Stimulated activated CD8-positive, alpha-beta memory T cell treated with anti-CD3 and anti-CD28 coated beads, Interleukin-7, amount 100 ng/mL, for 1 hour (primary cell): ENCODE measurements at places on chromosomes 2 and 18.

GRCh38 chr2:233412405-233412804 is 58.1 kb downstream of the DGKD start:
- DNase-seq, result no peak

GRCh38 chr2:159153463-159153862 is 133.0 kb downstream of the WDSUB1 start:
- DNase-seq, result no peak

DNA sequence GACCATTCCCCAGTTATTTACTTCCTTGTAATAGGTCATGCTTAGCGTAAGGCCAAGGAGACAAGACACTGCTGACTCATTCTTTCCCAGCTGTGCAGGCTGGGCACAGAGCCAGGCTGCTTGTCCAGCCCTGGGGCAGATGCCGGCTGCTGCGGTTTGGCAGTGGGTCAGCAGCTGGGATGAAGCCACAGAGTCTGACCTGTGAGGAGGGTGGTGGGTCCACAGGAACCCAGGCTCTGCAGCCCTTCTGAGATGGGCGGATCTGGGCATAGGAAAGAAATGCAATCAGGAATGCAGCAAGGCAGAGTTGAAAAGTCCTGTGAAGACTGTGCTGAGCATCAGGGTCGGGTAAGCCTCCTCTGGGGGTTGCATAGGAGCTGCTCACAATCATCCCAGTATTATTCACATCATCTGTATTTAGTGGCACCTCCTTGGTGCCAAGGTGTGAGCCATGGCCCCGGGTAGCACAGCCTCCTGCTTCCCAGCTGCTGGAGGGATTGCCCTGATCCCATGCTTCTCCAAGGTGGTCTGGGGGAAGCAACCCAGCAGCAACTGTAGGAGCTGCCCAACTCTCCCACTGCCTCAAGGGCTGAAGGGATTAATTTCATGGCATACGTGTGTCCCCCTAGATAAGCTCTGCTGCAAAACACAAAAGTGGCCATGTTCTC is 139.0 kb downstream of the DDX1 start:
- DNase-seq, result no peak

- no peak for DNase-seq
Measured at GRCh38 chr2:138831691-138832090, 51.5 kb upstream of the NXPH2 start.

GRCh38 chr18:26103579-26103978 is 13.2 kb upstream of the SS18 start:
- no peak for DNase-seq

- DNase-seq, result no peak
Measured at GRCh38 chr2:9037166-9037565, 33.7 kb upstream of the MBOAT2 start.

GRCh38 chr2:19772981-19773380 is 128.8 kb downstream of the TTC32 start:
- no peak for DNase-seq

DNA sequence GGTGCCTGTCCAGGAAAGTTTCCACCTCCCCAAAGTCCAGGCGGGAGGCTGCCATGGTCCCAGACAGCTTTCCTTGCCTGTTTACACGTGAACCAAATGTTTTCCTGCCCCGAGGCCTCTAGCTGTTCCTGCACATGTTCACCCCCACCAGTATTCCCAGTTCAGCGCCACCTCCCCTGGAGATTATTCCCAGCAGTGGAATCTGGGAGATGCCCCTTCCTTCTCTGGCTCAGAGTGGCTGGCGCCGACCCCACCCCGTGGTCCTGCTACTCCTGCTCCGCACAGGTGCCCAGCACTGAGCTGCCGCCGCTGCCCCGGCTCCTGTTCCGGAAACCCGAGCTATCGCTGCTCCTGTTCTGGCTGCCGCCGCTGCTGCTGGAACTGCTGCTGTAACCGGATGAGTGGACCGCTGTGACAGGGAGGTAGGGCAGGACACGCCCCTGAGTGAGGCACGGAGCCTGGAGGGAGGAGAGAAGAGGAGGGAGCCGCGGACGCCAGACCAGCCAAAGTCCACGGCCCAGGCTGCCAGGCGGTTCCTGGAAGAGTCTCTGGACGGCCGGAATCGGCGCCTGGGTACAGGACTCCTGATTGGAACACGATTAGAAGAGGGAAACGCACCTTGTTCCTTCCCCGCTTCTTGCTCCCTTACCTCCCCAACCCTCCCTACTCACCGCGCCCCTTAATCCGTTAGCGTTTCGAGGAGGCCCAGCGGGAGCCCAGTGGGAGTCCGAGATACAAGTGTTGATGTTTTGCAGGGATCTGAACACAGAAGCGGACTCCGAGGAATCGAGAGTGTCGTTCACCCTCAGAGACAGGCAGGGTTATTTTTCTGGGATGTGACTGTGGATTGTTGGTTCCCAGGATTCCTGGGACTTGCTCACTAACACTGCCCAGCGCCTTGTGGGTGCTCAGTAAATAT is at the start of gene PDE11A:
TSS of gene PDE11A (minus strand) at position 395 of the 919 bp plus-strand sequence. CDS start at position 55, 340 bp downstream.
- no peak for DNase-seq

- no peak for DNase-seq
Measured at GRCh38 chr18:5512176-5512575, 31.6 kb downstream of the EPB41L3 start.

GRCh38 chr2:96501471-96501874 is 3.7 kb downstream of the NEURL3 start:
- no peak for DNase-seq

- no peak for DNase-seq
Measured at GRCh38 chr2:6474161-6475140, 391.3 kb downstream of the CMPK2 start.

DNA sequence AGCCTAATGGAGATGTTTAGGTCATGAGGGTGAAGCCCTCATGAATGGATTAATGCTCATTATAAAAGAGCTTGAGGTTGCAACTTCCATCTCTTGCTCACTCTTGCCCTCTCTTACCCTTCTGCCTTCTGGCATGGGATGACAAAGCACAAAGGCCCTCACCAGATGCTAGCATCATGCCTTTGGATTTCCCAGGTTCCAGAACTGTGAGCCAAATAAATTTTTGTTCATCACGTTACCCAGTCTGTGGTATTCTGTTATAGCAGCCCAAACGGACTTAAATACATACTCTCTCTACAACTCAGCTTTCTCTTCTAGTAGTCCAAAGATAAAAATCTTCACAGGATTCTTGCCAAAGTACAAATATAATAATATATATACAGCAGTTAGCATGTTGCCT is 75.8 kb downstream of the LNPK start:
- DNase-seq, result no peak

- DNase-seq, result no peak
Measured at GRCh38 chr2:116510117-116510671, 1304.3 kb upstream of the DDX18 start.

- no peak for DNase-seq
Measured at GRCh38 chr2:98153481-98153880, 66.5 kb downstream of the VWA3B start.

DNA sequence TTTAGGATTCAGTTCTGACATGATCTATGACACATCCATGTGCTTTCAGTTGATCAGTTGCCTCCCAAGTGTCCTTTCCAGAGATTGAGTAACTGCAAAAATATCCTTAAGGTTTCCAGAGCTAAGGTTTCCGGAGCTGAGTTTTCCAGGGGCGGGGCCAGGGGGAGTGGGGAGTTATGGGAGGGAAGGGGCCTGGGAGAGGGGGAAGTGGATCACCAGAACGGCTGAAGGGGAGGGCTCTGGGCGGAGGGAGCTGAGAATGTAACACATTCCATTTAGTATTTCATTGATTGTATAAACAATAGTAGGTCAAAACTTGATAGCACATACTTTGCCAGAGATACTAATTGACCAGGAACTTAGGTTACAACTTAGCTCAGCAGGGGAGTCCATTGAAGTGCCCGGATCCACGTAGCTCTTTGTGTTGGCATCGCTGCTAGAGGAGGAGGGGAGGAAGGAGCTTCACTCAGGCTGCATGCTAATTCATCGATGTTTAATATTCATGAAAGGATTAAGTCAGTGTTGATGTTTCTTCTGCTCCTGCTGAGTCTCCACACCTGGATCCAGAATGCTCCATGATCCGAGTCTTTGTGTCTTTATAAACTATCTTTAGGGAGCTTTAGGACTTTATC is 289.8 kb downstream of the ALPK2 start:
- no peak for DNase-seq

- DNase-seq, result no peak
Measured at GRCh38 chr2:794554-795241, 117.5 kb upstream of the TMEM18 start.

GRCh38 chr2:2867397-2867979 is 510.1 kb downstream of the EIPR1 start:
- DNase-seq, result no peak

DNA sequence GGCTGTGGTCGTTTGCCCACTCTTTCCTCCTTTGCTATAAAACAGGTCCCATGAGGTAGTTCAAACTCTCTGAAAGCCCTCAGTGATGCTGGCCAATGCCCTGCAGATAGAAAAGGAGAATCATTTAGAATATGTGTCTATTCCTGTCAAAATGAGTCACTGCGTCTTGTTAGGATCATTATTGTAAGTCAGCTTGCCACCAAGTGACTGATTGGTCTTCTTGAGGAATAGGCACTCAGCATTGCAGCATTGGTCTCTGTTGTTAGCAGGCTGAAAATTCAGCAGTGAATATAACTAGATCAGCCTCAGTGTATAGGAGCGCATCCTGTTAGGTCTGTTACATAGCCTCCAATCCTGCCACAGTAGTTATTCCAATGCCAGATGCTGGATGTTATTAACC is 28.9 kb downstream of the PRKRA start:
- DNase-seq, result no peak

DNA sequence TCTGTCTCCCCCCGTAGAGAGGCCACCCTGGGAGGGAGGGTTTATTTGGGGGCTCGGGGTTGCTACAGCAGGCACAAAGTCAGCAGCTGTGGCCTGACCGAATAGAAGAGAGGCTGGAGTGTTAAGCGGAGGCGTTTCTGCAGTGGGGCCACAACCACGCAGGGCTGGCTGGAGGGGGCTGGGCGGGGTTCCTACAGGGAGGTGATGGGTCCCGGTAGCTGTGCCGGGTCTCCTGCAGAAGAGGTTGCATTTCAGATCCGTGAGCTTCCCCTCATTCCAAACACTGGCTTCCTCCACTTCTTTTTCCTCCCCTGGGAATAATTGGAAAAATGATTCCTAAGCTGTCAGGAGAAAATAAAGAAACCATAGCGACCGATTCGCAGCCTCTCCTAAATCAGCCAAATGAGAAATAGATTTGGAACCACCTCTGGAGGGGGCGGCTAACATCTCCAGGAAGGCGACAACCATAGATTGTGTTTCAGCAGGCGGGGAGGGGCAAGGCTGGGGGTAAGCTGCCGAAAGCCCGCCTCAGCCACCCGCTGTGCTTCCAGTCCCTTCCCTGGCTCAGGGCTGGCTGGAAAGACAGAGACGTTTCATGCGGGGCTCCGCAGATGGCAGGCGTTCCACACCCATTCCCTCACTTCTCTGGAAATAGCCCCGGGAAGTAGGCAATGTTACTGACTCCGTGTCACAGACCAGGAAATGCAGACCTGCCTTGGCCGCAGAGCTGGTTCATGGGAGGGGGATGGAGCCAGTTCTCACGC is 85.6 kb upstream of the TAF1B start:
- DNase-seq, result no peak

GRCh38 chr18:77138270-77138669 is 5.7 kb upstream of the MBP start:
- DNase-seq, result no peak

- DNase-seq, result no peak
Measured at GRCh38 chr2:190746971-190747761, 98.3 kb downstream of the NAB1 start.

DNA sequence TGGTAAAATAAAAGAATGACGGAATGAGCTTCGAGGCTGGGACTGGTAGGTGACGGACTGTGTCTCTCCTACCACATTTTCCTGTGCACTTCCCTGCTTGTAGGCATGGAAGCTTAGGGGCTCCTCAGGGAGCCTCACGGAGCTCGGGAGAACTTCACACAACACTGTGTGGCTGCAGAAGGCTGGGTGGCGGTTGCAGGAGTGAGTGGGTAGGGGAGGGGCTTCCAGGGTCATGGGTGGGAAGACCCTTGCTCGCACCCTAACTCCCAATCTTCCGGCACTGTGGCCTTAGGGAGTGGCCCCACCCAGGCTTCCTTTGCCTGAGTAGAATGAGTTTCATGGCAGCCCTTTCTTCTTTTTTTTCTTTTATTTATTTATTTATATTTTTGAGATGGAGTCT is 128.6 kb downstream of the INHBB start:
- no peak for DNase-seq

DNA sequence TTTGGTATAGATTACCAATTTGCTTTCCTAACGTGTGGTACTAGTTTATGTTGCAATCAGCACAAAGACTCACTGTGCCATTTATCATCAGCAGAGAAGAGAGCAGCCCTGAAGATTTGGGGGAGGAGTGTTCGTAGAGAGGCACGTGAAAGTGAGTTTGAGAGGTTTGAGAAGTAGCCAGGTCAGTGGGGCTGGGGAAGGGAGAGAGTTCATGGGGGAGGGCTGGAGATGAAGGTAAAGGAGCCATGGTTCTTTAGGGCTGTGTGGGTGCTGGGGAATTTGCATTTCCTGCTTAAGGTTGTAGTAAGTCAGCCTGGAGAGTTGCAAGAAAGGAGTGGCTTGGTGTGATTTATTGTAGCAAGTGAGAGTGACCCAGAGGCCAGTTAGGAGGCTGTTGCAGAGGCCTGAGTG is 172.1 kb downstream of the NEDD4L start:
- DNase-seq, result no peak

GRCh38 chr2:205658572-205658971 is 23.7 kb upstream of the NRP2 start:
- no peak for DNase-seq

DNA sequence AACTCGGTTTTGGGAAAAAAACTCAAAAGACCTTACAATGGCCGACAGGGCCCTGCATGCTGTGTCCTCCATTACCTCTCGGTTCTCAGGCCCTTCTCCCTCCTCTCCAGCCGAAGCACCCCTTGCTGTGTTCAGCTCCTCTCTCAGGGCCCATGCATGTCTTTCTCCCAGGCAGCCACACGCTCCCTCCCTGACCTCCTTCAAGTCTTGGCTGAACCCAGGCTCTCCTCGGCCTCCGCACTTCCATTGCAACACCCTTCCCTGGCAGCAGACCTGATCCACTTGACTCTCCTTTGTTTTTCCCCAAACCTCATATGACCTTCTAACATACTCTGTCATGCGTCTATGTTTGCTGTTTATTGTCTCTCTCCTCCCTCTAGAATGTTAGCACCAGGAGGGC is 114.0 kb downstream of the CYP26B1 start:
- no peak for DNase-seq

GRCh38 chr18:60246606-60247005 is 126.0 kb downstream of the MC4R start:
- DNase-seq, result no peak

DNA sequence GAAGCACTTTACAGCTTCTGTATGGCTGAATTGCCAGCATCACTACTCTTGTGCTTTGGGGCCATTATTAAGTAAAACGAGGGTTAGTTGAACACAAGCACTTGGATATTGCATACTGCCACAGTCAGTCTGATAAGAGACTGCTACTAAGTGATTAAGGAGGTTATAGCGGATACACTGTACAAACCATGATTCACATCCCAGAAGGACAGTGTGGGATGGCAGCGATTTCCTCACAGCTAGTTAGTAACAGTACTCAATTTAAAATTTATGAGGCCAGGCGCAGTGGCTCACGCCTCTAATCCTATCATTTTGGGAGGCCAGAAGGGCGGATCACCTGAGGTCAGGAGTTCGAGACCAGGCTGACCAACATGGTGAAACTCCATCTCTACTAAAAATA is 2.6 kb upstream of the BMPR2 start:
- DNase-seq, result no peak

- DNase-seq, result no peak
Measured at GRCh38 chr2:189466656-189467055, 25.4 kb downstream of the WDR75 start.
